ENCODE measurements at places on chromosomes 3 and 15.

- DNase-seq: no peak
These were observed 51.8 kb upstream of the NUDT16 start for GRCh38 chr3:131329774-131330173.

DNA sequence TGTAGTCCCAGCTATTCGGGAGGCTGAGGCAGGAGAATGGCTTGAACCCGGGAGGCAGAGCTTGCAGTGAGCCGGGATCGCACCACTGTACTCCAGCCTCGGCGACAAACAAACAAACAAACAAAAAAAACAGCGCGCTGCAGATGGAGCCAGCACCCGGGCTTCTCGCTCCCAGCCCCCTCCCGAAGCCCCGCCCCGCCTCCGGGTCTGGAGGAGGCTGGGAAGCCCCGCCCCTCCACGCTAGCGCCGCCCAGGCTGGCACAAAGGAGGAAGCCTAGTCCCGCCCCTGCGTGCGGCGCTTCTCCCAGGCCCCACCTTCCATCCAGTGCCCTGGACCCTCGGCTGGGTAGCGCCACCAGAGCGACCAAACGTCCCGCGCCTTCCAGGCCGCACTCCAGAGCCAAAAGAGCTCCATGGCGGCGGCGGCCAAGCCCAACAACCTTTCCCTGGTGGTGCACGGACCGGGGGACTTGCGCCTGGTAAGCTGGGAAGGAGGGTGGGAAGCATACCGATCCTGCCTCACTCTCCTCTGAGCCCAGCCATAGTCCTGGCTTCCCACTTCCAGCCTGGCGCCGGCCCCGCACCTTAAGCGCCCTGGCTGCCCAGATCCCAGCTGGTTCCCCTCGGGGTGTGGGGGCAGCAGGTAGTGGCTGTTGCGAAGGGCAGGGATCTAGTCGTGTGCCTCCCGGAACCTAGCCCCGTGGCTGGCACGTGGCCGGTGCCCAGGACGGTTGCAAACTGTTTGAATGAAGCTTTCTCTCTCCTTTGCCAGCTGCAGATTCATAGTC is at the start of gene SORD:
SORD (plus strand) TSS at position 325 of the 788 bp plus-strand sequence; CDS start at position 414, 89 bp downstream.
- DNase-seq: peak; percentile 92

- no peak for DNase-seq
These were observed 89.8 kb upstream of the SLC2A2 start for GRCh38 chr3:171116365-171116764.

DNA sequence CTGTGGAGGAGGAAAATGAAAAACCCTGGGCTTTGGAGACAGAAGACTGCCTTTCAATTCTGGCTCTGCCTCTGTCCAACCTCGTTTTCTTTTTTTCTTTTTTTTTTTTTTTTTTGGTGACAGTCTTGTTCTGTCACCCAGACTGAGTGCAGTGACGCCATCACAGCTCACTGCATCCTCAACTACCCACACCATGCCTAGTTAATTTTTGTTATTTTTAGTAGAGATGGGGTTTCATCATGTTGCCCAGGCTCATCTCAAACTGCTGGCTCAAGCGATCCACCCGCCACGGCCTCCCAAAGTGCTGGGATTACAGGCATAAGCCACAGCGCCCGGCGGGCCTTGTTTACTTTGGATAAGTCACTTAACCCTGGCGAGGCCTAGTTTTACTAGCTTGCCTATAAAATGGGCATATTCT is 66.3 kb upstream of the SLC25A26 start:
- no peak for DNase-seq

DNA sequence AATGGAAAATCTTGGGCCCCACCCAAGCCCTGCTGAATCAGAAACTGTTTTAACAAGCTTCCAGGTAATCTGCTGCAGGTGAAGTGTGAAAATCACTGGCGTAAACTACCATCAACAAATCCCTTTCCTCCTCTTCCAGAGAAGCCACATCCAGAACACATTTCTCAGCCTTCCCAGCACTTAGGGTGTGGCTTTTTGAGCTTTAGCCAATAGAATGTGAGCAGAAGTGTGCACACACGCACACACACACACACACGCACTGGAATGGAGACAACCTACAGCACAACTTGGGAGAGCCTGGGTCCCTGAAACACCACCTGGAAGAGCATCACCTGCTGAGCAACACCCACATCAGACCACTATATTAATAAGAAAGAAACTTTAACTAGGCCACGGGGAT is 98.6 kb downstream of the OSBPL10 start:
- DNase-seq: no peak

- DNase-seq: no peak
These were observed 66.8 kb downstream of the CMSS1 start for GRCh38 chr3:99884484-99884883.

GRCh38 chr3:127005864-127006500 is 23.1 kb downstream of the PLXNA1 start:
- no peak for DNase-seq

DNA sequence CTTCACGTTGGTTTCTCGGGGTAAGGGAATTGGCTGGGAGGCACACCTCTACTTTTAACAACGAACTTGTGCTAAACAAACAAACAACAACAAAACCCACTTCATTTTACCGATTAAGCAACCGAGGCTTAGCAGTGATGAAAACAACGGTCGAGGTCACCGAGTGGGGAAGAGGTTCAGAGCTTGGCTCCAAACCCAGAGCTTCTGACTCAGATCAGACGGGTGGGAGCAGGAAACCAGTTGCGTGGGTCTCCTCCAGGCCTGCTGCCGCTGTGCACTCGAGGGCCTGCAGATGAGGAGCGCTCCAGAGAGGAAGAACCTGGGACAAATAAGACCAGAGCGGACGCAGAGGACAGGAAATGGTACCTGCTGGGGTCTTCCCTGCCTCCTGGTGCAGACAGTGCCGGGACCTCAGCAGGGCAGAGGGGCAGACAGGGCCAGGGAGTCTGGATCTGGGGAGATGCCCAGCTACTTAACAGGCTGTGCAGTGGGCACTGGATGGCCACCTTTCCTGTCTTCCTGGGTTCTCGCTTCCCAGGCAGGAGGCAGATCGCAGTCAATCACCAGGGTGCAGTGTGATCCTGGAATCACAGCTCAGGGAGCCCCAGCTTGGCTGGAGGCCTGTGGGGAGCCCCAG is 99.0 kb upstream of the MEF2A start:
- DNase-seq: no peak

DNA sequence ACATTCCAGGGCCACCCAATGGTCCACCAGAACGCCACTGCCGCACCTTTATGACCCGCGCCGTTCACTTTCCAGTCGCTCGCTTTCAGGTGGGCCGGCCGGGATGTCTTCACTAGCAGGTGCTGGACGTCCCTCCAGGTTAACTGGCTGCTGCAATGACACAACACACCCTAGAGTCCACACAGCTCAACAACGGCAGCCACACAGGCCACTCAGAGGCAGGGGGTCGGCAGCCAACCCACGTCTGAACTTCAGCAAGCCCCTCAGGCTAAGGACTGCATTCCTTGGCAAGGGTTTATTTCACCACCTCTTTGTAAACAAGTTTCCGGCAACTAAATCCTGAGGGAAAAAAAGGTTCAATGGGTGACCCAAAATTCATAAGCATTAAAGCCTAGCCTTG is 89.2 kb upstream of the SNRPA1 start:
- DNase-seq: no peak

GRCh38 chr3:113620091-113620490 is 76.4 kb downstream of the USF3 start:
- DNase-seq: no peak

DNA sequence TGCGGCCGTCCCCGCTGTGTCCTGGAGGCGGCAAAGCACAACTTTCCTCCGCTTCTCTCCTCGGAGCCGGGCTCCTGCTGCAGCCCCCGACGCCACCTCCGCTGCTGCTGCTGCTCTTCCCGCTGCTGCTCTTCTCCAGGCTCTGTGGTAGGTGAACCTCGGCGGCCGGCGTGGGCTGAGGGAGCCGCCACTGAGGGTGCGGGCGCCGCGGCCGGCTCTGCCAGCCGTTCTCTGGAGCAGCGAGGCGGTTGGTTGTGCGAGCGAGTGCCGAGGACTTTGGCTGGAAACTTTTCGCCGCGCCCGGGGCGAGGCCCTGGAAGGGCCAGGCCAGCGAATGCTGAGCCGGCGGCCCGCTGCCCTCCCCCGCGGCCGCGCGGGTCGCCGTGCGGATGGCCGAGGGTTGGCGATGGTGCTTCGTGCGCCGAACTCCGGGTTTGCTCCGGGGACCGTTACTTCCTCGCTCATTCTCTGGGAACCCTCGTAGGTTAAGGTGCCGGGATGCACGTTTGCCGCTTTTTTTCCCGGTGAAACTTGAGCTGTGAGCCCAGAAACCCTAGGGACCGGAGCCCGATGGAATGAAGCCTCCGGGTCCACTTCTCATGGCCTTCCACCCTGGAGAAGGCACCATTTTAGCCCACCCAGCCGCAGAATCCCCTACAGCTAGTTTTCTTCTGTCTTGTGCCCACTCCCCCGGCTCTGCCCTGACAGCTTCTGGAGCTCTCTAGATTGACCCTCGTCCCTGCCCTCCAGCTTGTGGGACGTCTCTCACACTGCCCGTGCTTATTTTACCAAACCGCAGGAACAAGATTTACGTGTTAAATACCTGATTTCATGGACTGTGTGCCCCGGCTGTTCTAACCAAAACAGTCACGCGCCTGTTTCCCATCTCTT is 660 bp downstream of the NECTIN3 start:
- peak; percentile 22 for DNase-seq

DNA sequence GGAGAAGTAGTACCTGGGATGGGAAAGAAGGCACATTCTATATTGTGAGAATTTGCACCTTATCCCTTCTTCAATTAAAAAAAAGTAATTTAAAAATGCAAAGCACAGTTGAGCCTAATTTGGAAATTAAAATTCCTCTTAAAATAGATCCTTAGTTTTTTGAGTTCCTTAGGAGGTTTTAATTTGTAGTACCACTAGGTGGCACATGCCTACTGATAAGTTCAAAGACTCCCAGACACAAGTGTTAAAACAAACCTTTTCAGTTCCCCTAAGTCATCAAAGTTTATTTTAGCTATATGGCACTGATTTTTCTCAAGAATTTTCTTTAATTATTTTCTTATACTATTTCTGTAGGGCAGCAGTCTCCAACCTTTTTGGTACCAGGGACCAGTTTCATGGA is 127.6 kb upstream of the AZI2 start:
- peak; percentile 64 for DNase-seq

- no peak for DNase-seq
These were observed 13.8 kb upstream of the FOXP1 start for GRCh38 chr3:71597286-71597685.

GRCh38 chr3:75341324-75342067 is 322.6 kb upstream of the FRG2C start:
- no peak for DNase-seq

GRCh38 chr15:61051569-61052031 is 177.5 kb downstream of the RORA start:
- peak; percentile 49 for DNase-seq

DNA sequence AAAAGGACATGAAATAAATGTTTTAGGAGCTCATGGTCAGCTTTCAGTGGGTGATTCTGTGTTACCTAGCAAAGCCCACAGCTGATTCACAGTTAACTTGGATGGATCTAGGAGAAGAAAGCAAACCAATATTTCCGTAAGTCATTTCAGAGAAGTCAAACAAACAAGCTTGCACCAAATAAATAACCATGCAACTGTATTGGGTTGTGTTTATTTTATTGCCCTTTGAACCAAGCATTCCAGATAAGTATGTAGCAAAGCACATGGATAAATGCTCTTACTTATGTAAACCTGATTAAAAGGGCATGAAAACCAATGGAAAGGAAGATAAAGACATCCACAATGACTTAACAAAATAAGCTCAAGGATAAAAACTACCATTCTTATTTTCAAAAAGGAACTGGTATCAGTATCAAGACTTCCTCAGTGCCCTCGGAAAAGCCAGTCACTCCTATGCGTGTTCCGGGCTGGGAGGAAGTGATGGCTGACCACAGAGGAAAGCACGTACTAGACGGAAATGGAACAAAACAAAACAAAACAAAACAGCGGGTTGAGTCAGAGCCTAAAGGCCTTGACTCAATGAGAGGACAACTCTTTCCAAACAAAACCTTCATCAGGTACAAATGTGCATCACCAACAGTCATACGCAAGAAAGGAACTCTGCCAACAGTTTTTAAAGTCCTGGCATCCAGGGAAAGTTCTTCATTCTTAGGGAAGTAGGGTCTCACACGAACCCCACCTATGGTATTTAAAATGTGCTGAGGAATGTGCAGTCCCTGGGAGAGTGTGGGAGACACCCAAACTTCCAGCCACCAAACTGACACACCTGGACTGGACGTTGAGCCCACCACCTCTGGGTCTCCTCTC is 103.3 kb downstream of the SNRK start:
- no peak for DNase-seq

DNA sequence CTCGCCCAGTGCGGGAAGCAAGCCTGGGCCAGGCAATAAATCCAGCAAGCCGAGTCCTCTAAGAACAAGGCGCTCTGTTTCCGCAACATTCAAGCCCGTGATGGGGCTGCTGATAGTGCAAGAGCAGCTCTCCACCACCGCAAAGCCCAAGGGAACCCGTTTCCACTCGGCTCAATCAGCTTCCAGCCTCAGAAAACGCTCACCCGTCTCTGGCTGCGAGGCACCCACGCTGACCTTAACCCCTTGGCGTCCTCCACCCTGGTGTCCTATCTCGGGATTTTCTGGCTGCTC is 17.8 kb downstream of the SPATA12 start:
- peak; percentile 79 for DNase-seq

- no peak for DNase-seq
These were observed 66.2 kb downstream of the NMNAT3 start for GRCh38 chr3:139611528-139611927.

GRCh38 chr3:28050885-28051284 is 190.5 kb upstream of the CMC1 start:
- peak; percentile 15 for DNase-seq

DNA sequence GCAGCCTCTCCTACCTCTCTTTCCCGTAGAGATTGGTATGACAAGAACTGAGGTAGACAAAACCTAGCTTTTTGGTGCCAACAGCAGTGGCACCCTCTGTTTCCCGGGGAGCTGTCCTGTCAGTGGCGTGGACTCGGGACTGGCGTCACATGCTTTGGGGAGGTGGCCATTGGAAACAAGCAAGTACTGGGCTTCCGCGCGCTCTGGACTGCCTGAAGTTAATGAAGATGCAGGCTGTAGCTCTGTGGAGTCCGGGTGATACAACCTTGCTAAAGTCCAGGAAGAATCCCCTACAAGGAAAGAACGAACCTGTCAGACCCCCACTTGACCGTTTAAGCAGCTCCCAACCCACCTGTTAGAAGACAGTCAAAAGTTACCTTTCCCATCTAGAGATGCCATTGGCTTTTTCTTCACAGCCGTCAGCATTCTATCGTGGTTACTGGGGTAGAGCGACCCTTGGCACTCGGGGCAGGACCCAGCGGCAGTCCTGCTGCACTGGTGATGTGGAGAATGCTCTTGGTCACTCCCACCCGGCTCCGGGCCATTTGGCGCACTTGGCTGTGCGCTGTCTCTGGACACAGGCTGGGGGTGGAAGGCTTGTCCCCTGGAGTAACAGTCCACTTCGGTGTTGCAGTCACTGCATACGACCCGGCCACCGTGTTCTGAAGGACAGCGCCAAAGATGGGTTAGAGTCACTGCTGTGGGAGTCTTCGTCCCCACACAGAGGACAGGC is 120.5 kb downstream of the LRIG1 start:
- no peak for DNase-seq

- no peak for DNase-seq
These were observed 9.1 kb downstream of the BCL2L10 start for GRCh38 chr15:52103217-52104207.

- peak; percentile 14 for DNase-seq
These were observed 360.4 kb downstream of the FGF12 start for GRCh38 chr3:192366916-192367315.
